ENCODE measurements at places on chromosomes 4 and X. TPM values are rescaled to one million over a fixed set of nuclear protein-coding genes. Genes with fewer than 3 reads are reported as not detected.

ZNF732 gene
- total RNA-seq: 0.30 TPM

LYAR gene
- 8.6 TPM for total RNA-seq

GATA1 gene
- not detected for total RNA-seq

CT47A7 gene
- total RNA-seq: not detected

MAGEE2 gene
- total RNA-seq: not detected

VCX3B gene
- total RNA-seq: not detected

TMEM255A gene
- not detected for total RNA-seq

HSFX2 gene
- 0.30 TPM for total RNA-seq

AGA gene
- 68.8 TPM for total RNA-seq

PCDH18 gene
- 33.4 TPM for total RNA-seq

CTAG2 gene
- total RNA-seq: not detected

All from smooth muscle cell of the coronary artery (primary cell).